ENCODE measurements at places on chromosomes 7 and 10.

- DNase-seq, result no peak
These were observed 132.3 kb downstream of the DKK1 start for GRCh38 chr10:52446391-52446790.

- no peak for DNase-seq
These were observed 125.6 kb upstream of the TNRC18 start for GRCh38 chr7:5549096-5549763.

DNA sequence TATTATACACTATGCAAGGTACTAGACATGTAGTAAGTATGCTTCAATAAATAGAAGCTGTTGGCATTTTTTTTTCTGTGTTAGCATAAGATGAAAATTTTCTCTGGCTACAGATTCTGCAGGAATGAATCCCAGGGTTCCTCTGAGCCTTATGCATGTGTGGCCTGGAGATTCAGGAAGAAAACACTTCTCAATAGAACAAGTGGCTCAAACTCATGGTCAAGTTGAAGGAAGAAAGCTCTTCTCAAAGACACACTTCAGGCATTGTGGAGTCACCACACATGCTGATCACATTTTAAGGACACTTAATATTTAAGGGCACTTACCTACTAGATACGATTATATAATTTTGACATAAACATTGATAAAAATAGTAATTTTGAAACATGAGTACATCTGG is 19.5 kb downstream of the DNAH11 start:
- no peak for DNase-seq

DNA sequence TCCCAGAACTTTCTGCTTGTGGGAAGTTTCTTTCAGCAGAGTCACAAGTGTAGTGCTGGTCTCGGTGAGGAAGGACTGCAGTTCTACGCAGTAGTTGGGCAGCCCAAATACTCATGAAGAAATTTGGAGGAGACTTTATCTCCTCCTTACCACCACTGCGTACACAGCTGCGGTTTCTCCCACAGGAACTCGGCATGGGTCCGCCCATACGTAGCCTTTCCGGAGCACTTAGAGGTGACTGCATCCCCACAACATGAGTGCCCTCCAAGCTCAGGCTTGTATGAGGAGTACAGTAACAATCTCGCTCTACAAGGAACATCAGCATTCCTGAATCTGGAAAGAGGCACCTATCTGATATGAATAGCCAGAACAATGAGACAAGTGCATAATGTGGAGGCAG is 549.2 kb upstream of the SEMA3D start:
- no peak for DNase-seq

- no peak for DNase-seq
These were observed 14.3 kb downstream of the ANKRD1 start for GRCh38 chr10:90906596-90906995.

- DNase-seq, result no peak
These were observed 172.5 kb downstream of the SORCS1 start for GRCh38 chr10:106992055-106992454.

DNA sequence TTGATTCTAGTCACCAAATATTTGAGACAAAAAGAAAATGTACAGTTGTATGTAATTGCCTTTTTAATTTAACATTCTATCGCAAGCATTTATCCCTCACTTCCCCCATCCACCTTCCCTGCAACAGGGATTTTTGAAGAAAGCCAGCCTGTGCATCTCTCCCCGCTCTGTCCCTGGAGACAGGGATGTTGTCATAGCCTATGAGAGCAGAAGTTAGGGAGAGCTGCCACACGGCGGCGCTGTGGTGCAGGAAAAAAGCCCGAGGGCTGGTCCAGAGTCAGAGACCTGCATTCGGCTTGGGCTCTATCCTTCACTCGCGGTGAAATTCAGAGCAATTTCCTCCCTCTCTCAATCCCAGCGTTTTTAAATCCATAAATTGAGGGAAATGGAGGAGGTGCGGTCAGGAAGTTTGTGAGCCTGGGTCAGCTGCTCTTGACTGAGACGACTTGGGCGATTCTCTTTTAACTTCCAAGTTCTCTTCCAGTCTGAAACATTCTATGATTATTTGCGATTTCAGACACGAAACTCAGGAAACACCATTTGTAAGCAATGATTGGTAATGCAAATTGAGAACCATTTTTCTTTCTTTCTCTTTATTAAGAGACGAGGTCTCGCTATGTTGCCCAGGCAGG is 17.5 kb downstream of the HKDC1 start:
- DNase-seq, result no peak
